ENCODE measurements at places on chromosomes 3 and 15. TPM values are rescaled to one million over a fixed set of nuclear protein-coding genes. Genes with fewer than 3 reads are reported as not detected.
A peak's percentile ranks its signal among the peaks of the same experiment; 100 is the strongest.

UROC1 gene
- total RNA-seq = not detected

SI gene
- not detected for total RNA-seq

AQR gene
- 24.1 TPM for total RNA-seq

DNA sequence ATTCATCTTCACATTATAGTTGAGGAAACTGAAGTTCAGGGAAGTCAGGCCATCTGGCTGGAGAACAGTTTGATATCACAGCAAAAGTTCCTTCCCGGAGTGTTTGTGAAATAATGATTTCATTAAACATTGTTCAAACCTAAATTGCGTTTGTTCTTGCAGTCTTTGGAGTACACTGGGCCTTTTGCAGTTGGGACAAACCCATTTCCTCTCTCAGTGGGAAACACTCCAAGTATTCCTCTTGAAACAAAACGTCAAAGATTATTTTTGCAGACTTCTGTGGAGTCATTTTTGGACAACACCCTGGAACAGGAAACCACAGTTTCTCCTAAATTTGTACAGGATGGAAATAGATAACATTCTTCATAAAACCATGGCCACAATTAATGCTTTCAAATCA lies 287.5 kb downstream of the PTPRG start:
- peak; percentile 62 for DNase-seq

SLC51B gene
- not detected for total RNA-seq

DNA sequence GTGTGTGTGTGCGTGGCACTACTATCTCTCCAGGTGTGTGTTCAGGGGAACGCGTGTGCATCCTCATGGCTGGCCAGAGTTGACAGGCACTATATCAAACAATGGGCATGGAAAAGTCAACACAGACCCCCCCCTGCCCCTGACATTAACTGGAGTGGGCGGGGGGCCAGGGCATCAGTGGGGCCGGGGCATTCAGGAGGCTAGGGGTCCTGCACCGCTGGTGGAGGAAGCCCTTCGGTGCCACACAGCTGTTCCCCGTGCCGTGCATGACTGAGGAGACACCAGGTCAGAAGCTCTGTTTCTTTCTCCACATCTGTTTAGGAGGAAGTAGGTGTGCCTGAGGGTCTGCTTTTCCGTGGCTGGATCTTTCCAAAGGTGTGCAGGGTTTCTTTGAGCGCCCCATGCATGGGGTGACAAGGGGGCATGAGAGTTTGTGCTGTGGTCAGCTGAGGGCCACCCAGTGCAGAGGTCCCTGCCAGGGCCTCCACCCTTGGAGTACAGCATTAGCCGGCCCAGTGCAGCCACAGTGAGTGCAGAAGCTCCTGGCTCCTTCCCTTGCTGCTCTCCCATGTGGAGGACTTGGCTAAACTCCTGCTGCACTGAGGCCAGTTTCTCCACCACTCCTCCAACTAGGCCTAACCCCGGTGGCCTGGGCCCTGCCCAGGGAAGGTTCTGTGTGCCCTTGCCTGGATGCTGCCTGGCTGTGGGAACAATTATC lies 7.5 kb downstream of the C3orf22 start:
- no peak for DNase-seq

- peak; percentile 90 for DNase-seq
Measured at GRCh38 chr15:50145451-50145872, 26.4 kb upstream of the ATP8B4 start.

- DNase-seq = peak; percentile 50
Measured at GRCh38 chr3:38834110-38834509, 18.1 kb upstream of the SCN10A start.

GRCh38 chr3:190306513-190307163 lies 15.6 kb downstream of the CLDN1 start:
- peak; percentile 24 for DNase-seq

STX19 gene
- total RNA-seq = not detected
